ENCODE measurements at places on chromosomes 3 and 15.

DNA sequence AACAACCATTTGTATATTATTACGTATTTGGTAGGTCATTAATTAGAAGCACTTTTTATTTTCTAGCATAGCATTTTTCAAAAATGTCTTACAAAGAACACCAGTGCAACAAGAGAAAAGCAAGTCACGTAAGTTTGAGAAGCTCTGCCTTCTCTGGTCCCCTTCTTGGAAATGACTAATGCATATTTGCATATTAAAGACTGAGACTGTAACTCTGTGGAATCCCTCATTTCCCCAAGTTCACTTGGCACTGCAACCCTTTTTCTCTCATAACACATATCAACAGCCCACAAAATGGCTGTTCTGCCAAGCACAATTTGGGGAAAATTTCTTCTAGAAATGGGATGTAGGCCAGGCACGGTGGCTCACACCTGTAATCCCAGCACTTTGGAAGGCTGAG, 176.3 kb downstream of the ERC2 start:
- no peak for DNase-seq

- peak; percentile 70 for DNase-seq
Measured at GRCh38 chr15:53197426-53197839, 407.3 kb upstream of the ONECUT1 start.

GRCh38 chr3:70916375-70917055, 604.1 kb upstream of the MDFIC2 start:
- DNase-seq = no peak

DNA sequence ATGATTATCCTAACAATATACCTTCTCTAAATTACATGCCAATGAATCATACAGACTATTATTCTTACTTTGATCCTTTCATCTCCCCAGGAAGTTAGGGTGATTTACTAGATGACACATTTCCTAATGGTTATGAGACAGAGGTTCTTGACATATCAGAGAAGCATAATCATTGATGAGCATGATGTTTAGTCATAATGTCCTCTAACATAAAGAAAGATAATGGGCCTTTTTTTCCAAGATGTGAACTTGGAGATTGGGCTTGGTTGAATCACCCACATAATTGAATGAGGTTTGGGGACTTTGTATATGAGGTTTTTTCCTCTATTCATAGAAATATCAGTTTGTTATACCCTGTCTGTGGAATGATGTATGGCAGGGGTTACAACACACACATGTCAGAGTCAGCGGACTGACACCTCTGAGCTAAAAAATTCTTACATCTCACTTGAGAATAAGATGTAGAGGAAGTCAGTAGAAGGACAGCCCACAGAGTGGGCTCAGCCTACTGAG, 69.7 kb upstream of the DCBLD2 start:
- DNase-seq = no peak

DNA sequence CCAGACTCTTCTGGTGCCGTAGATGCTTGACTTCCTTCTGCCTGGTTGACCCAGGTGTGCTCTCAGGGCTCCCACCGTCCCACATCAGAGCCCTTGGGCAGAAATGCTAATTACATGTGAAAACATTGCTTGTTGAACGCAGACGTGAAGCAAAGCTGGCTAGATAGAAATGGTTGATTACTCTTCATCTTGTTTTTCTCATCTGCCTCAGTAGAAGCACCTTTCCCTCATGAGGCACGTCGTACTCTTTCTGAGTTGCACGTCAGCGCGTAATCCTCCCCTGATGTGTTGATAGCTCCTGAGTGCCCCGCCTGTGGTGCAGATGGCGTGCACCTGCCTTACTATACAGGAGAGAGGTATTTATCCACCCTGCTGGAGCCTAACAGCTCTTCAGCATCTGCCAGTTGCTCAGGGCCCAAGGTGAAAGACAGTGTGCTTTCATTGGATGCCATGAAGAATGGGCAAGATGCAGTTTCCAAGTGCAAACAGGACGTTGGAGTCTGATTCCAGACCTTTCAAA, 18.1 kb downstream of the MAP6D1 start:
- peak; percentile 62 for DNase-seq

DNA sequence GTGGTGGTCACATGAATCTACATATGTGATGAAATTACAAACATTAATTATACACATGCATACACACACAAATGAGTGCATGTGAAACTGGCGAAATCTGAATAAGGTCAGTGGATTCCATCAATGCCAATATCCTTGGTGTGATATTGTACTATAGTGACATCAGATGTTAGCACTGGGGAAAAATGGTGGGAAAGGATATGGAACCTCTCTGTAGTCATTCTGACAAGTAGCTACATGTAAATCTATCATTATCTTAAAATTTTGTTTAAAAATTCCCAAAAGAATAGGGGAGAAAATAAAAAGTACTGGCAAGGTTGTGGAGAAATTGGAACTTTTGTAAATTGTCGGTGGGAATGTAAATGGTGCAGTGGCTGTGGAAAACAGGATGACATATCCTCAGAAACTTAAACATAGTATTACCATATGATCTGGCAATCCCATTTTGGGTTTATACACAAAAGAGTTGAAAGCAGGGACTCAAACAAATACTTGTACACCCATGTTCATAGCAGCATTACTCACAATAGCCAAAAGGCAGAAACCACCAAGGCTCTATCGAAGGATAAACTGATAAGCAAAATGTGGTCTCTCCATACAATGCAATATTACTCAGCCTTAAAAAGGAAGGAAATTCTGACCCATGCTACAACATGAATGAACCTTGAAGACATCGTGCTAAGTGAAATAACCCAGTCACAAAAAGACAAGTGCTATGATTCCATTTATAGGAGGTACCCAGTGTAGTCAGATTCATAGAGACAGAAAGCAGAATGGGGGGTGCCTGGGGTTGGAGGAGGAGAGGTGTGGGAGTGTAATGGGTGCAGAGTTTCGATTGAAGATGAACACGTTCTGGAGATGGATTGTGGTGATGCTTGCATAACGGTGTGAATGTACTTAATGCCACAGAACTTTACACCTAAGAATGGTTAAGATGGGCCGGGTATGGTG, 25.3 kb upstream of the HRH1 start:
- DNase-seq = no peak

- DNase-seq = no peak
Measured at GRCh38 chr3:103002425-103003176, 567.8 kb downstream of the ZPLD1 start.

DNA sequence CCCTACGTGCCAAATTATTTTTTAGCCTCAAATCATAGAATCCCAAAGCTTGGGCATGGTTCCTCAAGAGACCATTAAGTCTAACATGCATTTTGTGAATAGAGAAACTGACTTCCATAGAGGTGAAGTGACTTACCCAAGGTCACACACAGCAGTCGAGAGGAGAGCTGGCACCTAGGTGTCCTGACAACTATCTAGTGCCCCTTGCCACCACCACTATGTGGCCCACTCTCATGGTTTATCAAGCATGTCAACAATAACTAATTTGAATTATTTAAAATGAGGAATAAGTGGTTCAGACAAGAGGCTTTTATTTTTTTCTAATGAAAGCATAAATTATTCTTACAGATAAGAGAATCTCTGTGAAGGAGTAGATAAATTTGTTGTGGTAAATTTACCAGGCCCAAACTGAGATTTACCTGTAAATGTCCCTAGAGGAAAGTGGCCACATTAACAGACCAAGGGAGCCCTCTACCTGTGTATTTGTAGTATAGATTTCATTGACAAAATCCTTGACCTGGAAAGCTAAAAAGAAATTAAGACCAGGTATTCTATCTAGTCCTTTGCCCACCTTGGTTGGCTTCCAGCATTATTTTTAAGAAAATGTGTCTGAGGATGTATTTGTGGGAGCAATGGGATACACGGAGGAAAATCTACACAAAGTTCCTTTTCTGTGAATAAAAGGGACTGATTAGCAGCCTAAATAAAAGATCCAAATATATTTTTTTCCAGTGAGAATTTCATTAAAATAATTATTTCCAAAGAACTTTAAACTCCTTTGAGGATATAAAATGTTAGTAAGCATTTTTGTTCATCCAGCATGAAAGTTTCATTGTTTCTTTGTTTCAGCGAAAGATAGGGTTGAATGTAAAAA, 49.1 kb downstream of the IQCH start:
- DNase-seq = no peak

- DNase-seq = no peak
Measured at GRCh38 chr3:71419369-71419768, 164.2 kb downstream of the FOXP1 start.

- DNase-seq = no peak
Measured at GRCh38 chr3:63990733-63991132, 32.6 kb downstream of the PSMD6 start.

DNA sequence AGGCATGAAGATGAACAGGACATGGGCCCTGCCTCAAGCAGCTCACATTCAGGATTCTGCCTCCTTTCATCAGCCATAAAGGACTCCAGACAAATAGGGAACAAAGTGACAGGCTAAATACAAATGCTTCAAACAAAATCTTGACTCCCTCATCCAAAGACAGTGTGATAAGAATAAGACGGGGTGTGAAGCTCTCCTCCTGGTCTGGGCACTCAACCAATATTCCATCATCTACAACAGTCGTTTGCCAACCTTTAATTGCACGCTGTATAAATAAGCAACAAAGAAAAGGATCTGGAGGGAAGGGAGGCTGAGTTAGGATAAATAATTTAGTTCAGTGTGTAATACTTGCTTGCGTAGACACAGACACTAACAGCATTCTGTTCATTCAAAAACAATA, 5.4 kb downstream of the CCDC54 start:
- DNase-seq = no peak

DNA sequence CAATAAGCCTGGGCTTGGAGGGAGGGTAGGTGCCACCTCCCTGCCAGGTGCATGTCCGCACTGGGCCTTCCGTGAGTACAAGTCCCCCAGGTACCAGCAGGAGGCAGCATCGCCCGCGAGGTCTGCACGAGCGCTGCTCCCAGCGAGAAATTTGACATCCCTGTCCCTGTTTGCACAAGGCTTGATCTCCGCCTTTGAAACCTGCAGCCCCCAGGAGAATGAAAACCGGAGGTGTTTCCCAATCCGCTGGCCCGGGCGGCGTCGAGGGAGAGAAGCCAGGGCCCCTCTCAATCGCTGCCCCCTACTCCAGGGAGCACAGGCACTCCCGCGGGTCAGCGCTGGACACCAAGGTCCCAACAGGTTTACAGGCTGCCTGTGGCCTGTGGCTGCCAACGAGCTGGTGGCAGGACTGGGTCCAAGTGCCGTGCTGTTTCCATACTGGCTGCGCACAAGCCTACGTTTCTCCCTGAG, 961 bp downstream of the HAPLN3 start:
- DNase-seq = no peak

DNA sequence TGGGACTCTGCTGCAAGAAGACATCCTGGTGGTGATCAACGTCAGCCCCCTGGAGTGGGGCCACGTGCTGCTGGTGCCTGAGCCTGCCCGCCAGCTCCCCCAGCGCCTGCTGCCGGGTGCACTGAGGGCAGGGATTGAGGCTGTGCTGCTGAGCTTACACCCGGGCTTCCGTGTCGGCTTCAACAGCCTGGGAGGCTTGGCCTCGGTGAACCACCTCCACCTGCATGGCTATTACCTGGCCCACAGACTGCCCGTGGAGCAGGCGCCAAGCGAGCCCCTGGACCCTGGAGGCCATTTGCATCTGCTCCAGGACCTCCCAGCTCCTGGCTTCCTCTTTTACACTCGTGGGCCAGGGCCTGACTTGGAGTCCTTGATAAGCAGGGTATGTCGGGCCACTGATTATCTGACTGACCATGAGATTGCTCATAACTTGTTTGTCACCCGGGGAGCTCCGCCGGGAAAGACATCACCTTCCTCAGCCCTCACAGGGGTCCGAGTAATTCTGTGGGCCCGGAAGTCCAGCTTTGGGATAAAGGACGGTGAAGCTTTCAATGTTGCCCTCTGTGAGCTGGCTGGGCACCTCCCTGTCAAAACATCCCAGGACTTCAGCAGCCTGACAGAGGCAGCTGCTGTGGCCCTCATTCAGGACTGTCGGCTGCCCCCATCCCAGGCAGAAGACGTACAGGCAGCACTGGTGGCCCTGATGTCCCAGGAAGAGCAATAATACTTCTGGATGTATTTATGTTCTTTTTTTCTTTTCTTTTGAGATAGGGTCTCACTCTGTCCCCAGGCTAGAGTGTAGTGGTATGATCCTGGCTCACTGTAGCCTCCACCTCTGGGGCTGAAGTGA, 7.6 kb downstream of the GDPGP1 start:
- no peak for DNase-seq

GRCh38 chr3:72155391-72156064, 370.6 kb upstream of the PROK2 start:
- peak; percentile 76 for DNase-seq

- DNase-seq = no peak
Measured at GRCh38 chr3:96779810-96780209, 34.6 kb upstream of the EPHA6 start.

DNA sequence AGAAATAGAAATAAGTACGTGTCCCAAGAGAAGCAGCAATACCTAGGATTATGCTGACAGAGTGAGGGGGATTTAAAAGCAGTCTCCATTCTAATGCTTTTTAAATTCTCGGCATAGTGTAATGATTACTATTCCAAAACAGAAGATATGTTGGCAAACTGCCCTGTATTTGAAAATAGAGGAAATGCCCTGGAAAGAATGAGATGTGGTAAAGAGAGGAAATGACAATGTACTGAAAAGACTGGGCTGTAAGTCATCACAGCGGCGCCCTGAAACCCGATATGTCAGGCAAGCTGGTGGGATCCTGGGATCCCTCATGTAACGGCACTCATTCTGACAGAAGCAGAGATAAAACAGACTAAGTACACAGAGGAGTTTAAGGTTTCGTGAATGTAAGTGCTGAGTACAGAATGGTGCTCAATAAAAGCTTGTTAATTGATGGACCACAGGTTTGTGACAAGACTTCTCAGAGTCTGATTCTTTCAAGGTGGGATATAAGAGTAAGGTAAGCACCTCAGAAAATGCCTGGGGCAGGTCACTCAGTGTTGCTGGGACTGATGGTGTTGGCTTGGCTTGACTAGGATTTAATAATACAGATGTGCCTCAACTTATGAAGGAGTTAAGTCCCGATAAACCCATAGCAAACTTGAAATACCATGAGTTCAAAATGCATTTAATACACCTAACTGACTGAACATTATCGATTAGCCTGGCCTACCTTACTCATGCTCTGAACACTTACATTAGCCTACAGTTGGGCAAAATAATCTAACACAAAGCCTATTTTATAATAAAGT, 91.4 kb downstream of the NFKBIZ start:
- DNase-seq = no peak

GRCh38 chr3:116135457-116136085, 309.7 kb downstream of the LSAMP start:
- peak; percentile 8 for DNase-seq

DNA sequence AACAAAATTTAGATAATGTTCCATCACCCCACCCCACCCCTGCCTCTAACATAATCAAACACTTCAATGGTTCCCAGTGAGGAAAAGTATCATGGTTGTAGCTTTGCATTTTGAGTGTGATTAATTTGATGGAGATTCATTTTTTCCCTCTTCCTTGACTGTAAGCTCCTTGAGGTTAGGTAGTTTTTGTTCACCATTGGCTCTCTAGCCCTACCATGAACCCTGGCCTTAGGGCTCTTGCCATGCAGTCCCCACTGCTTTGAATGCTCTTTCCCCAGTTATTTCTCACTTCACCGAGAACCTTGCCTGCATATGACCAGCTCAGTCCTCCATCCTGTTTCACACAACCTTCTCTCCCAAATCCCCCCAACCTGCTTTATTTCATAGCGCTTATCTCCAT, 5.0 kb upstream of the MBNL1 start:
- no peak for DNase-seq

- no peak for DNase-seq
Measured at GRCh38 chr15:35867356-35867755, 321.4 kb upstream of the DPH6 start.

GRCh38 chr3:49788056-49788455, 1.7 kb upstream of the IP6K1 start:
- no peak for DNase-seq

- DNase-seq = no peak
Measured at GRCh38 chr15:48447657-48448056, 116.4 kb downstream of the DUT start.

GRCh38 chr15:78035861-78036476, 41.5 kb downstream of the TBC1D2B start:
- no peak for DNase-seq

Data from SHP77 (cell line).